Choroid plexus epithelial cell (primary cell): ENCODE measurements at places on chromosomes 5 and 9.

DNA sequence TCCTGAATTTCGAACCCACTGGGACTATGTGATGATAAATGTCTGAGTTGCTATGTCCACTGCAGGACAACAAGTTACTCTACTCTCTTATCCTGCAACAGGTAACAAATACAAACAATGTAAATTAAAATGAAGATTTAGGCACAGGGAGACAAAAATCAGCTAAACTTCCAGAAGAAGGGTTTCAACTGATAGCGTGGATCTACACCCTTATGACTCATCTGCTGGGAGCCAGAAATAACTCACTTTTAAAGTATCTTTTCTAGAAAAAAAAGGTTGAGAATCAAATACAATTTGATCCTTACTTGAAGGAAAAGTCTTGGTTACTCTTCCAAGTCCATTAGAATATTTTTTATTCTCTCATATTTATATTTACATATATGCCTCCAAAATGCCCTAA, 21.4 kb downstream of the PJA2 start:
- peak; percentile 35 for DNase-seq

- DNase-seq, result no peak
Observed at GRCh38 chr9:36832164-36832795, 201.8 kb downstream of the PAX5 start.

DNA sequence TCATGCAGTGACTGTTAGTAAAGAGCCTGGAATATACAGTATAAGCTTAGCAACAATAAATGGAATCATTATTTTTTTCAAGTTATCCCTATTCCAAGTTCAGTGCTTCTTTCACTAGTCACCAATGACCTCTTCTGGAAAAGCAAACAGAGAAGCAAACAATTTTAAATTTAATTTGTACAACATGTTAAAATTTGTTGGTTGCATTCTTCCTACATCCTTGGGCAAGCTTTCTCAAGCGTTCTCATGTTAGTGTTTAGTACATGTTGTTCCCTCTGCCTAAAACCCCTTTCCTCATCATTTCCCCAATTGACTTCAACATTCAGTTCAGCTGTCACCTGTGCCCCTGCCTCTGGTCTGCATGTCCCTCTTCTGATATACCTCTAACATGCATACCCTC, 123.4 kb downstream of the SEC61B start:
- no peak for DNase-seq

GRCh38 chr5:133317558-133317957, 265.7 kb downstream of the HSPA4 start:
- DNase-seq, result no peak

DNA sequence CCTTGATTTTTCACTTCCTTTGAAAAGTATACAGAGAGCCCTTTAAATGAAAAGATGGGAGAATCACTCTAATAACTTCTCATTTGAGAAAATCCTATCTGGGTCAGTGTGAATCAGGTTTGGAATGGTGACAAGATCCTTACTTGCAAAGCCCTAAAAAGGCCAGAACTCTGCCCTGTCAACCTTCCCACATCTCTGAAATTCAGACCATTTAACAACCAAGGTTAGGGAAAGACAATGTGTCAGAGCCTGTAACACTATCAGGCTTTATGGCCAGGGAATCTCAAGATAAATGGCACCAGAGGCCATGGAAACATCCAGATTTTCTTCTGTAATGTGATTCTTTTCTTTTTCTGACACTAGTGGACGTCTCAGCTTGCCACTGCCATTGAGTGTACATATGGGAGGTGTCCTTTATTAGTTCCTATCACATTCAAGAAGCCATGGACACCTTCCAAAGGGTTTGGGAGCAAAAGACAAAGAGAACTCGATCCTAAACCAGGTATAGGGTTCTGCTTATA, 165.7 kb upstream of the GPR151 start:
- no peak for DNase-seq

- DNase-seq, result no peak
Observed at GRCh38 chr9:135220601-135221575, 133.4 kb downstream of the OLFM1 start.

DNA sequence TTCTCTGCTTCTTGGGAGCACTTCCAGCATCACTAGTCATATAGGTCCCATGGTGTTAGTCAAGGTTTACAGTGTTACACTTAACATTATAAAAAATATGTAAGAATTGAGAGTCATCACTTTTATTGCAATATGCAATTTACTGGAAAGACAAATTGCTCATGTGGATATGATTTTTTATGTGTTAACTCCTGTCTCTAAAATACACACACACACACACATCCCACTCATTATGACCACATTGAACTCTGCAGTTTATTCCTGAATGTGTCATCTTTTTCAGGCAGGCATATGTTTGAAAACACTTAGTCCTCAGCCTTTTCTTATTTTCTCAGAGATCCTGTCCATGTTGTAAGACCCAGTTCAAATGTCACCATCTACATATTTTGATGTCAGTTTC, 148.5 kb upstream of the MRPS30 start:
- DNase-seq, result no peak

DNA sequence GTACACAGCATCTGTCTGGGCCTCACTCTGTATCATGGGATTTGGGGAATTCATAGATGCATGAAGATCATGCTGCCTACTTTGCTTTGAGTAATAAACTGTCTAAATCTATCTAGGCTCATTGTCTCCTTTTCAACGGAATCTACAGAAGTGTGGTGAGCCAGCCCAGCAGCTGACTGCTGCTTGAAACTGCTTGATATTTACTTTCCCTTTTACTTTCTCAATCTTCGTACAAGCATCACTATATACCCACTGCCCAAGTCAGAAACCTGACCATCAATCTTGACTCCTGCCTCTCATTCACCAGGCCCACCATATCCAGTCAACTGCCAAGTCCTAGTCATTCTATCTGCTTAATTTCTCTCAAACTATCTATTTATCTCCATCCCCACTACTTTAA, 142.9 kb downstream of the NR2F1-AS1 start:
- DNase-seq, result no peak

DNA sequence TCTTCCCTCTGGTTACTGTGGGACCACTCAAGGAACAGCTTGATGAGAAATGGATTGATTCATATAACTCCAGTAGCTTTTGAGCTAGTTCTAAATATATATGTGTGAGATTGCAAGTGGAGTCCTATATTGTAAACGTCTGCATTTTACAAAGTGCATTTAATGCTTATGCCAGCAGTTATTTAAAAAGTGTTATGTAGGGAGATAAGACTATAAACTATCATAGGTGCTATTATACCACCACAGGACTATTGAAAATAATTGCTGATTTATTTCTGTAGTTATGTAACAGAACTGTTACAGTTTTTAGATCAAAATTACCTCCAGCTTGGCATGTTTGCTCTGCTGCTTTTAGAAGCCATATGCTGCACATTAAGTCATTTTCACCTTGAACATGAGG, 36.2 kb downstream of the PTCD2 start:
- no peak for DNase-seq

- DNase-seq, result peak; percentile 79
Observed at GRCh38 chr5:90096415-90097081, 313.0 kb downstream of the CETN3 start.

- DNase-seq, result peak; percentile 53
Observed at GRCh38 chr5:66655395-66656324, 59.5 kb downstream of the MAST4 start.

DNA sequence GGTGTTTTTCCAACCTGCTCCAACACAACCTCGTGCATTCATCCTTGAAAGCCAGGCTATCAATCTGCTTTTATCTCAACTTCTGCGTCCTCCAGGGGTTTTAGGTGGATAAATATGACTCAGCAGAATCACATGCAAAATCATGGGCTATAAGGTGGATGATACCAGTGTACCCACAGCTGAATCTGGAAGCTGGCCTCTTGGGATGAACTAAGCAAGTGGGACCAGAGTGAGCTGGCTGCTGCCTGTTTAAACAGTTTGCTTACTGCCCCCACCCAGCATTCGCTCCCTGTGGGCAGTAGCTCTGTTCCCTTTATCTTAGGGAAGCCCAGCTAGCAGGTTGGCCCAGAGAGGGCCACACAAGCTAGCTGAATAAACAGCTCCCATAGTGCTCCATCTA, 194.0 kb downstream of the CRB2 start:
- no peak for DNase-seq

DNA sequence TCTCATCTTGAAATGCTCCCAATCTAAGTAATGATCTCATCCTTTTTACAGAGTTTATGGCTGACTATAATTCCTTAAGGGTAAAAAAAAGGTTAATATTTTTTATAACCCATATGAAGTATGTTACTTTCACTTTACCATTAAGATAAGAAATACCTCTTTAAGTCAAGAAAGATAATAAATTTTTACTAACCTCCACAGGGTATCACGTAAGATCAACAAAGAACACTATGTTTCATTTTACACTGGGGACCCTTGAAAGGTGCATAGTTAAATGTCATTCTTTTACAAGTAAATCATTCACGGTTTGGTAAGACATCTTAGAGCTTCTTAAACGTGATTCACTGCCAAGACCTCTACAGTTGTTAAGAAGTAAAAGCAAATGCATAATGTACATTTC, 472.7 kb upstream of the CDH9 start:
- DNase-seq, result peak; percentile 39

DNA sequence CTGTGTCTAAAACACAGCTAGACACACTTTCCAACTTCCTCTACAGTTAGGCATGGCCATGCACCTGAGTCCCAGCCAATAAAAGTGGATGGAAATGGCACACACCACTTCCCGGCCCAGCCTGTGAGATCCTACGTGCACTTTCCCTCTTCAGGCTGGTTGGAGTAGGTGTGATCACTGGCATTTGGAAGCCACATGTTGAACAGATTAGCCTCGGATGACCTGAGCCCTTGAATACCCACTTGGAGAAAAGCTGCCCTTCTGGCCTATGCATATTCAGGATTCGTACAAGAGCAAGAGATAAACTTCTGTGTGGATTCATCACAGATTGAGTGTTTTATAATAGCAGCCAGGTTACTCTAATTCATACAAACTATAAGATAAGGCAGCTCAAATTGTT, 359.0 kb upstream of the SLC30A5 start:
- DNase-seq, result no peak

GRCh38 chr5:156271569-156271968, 55.4 kb upstream of the SGCD start:
- DNase-seq, result no peak

DNA sequence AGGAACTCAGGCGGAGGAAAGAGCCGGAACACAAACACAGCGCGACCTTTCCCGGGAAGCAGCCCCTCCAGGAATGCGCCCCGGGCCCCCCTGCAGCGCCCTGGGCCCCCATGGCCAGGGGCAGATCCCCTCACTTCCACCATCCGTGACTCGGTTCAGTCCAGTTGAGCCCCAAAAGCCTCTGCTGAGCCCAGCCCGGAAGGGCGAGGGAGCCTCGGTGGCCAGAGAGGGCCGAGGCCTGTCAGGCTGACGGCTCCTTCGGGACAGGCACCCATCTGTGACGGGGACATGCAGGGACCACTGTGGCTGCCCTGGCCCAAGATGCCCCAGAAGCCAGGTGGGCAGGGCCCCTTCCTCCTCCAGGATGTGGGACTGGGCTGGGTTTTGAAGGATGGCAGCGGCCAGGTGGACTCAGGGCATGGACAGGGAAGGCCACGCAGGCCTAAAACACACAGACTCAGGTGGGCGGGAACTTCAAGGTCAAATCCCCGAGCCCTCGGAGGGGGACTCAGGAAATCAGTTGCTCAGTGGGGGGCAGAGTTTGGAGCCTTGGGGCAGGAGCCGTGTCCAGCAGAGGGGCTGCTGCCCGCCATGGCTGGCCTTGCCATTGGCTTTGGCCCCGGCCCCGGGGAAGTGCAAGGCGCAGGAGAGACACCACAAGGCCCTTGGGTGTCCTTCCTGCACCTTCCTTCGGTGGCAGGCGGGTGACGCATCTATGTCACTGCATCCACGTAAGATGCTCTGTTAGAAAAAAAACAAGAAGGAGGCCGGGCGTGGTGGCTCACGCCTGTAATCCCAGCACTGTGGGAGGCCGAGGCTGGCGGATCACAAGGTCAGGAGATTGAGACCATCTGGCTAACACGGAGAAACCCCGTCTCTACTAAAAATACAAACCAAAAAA, 29.7 kb upstream of the ABO start:
- no peak for DNase-seq

DNA sequence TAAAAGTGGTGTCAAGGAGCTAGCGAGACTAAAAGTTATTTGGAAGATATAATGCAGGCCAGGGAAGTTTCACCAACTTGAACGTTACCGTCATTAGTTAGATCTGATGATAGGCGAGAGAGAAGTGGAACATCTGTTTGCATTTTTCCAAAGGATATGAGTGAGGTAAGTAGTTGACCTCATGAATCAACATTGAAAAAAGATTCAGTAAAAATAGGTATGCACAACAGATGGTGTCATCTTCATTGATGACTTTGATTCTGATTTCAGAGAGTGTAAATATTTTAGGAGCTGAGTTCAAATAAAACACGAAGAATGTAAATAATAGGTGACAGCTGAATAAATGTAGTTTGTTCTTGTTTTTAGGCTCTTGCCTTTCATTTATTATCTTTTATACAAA, 998.9 kb upstream of the CDH6 start:
- DNase-seq, result no peak

DNA sequence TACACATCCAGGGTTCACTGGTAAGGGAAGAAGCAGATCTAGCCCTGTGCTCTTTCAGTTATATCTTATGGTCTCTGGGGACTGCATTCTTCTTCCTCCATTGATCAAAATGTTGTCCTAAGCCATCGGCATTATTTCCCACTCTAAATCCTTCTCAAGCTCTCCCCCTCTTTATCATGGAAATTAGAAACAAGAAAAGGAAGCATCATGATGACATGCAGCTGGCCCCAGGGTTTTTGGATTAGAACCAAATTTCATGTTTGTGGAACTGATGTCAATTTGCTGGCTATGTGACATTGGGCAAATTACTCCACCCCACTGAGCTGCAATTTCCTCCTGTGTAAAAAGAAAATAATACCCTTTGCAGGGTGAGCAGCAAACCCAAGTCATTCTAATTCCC, 39.5 kb downstream of the MFAP3 start:
- DNase-seq, result no peak

DNA sequence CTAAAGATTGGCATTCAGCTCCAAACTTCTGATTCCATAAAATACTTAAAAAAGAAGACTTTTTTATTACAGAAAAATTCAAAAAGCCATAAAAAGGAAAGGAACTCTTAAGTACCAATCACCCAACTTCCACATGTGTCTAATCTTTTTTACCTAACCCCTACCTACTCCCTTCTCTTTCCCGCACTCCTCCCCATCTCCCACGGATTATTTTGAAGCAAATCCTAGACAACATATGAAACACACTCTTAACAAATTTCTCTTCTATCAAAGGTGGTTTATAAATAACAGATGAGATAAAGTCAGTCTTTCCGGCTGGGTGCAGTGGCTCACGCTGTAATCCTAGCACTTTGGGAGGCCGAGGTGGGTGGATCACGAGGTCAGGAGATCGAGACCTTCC, 5.9 kb upstream of the DENND4C start:
- DNase-seq, result no peak

DNA sequence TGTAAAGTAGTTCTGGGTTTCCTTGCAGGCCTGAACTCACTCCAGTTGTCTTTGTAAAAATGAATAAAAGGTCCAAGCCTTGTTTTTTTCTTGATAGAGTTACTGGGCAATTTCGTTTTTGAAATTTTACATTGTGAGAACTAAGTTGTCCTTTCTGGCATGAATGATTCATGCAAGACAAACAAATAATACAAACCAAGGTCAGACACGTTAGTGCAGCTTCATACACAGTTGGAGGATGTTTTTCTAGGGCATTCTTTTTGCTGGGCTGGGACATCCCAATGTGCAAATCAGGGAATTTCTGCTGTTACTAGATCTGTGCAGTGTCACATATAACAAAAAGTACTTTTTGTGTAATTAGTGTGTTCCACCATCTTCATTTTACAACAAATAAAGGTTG, 96.0 kb downstream of the MEGF10 start:
- DNase-seq, result peak; percentile 94

- peak; percentile 98 for DNase-seq
Observed at GRCh38 chr9:81559709-81560108, 129.6 kb downstream of the TLE1 start.

GRCh38 chr5:8700671-8701070, 831.7 kb downstream of the MTRR start:
- DNase-seq, result no peak
